A673 (cell line): ENCODE measurements at places on chromosomes 11 and 22. TPM values are rescaled to one million over a fixed set of nuclear protein-coding genes. Genes with fewer than 3 reads are reported as not detected.
A peak's percentile ranks its signal among the peaks of the same experiment; 100 is the strongest.

ZNF280A gene
- not detected in 2 replicates for total RNA-seq

GRCh38 chr22:24550028-24550901, 4.7 kb downstream of the GUCD1 start:
- H3K4me1 ChIP-seq = peaks cover 9% of the 10 kb centered on the region
- DNase-seq = no peak
- no peak overlapping the region for H3K27ac ChIP-seq
- no peak overlapping the region for H3K4me3 ChIP-seq
- no peaks in the 10 kb centered on the region for H3K27me3 ChIP-seq
- H3K36me3 ChIP-seq = peaks cover 18% of the 10 kb centered on the region

DNA sequence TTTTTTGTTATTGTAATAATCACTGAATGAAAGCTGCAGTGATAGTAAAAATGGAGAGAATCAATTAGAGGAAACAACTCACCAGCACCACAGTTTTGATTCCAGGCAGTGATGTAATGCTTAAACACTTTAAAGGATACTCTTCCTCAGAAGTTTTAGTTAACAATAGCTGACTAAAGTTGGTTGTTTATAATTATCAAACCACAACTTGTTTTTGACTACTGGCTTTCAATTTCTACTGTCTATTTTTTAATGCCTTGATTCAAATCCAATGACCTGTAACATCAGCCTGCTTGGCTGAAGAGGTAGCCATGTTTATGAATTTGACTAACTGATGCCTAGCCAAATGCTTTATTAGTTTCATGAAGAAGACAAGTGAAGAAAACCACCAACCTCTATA, 18.2 kb upstream of the CASP12 start:
- H3K27ac ChIP-seq = no peak overlapping the region
- H3K4me1 ChIP-seq = no peaks in the 10 kb centered on the region
- H3K27me3 ChIP-seq = no peaks in the 10 kb centered on the region
- H3K36me3 ChIP-seq = no peaks in the 10 kb centered on the region

DNA sequence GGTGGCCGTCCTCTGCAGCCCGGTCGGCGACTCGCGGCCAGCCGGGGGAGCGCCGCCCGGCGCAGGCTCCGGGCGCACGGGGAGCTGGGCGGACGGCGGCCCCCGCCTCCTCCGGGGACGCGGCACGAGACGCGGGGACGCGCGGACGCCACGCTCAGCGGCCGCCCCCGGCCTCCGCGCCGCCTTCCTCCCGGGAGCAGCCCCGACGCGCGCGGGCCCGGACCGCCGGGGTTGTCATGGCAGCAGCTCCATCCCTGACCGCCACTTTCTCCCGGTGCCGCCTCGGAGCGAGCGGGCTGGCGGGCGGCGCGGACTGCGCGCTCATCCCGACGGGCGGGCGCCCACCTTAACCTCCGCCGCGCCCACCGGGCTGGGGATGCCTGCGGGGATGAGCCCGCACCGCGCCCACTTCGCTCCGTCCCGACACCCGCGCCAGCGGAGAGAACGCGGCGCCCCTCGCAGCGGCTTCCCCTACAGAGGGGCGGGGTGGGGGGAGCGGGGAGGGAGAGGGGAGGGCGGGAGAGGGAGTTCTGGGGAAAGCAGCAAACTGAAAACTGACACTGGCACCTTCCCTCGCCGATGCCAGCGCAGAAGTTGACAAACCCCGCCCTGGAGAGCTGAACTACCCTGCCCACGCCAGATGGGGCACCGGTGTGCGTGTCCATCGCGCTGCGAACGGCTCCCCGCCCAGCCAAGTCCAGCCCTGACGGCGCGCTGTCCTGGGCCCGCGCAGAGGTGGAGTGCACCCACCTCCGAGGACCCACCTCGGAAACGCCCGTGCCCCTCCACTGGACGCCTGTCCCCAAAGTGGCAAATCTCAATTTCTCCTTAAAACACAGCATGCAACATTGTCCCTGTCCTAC, 588.4 kb downstream of the OPCML start:
- peaks cover 34% of the 10 kb centered on the region for H3K27me3 ChIP-seq
- no peak overlapping the region for H3K27ac ChIP-seq
- H3K4me1 ChIP-seq = peaks cover 5% of the 10 kb centered on the region
- peak overlapping the region; percentile 32 for H3K4me3 ChIP-seq
